SJCRH30 (cell line): ENCODE measurements at places on chromosomes 3 and 15.

- no peak for DNase-seq
Observed at GRCh38 chr3:100128565-100128964, 14.3 kb upstream of the FILIP1L start.

DNA sequence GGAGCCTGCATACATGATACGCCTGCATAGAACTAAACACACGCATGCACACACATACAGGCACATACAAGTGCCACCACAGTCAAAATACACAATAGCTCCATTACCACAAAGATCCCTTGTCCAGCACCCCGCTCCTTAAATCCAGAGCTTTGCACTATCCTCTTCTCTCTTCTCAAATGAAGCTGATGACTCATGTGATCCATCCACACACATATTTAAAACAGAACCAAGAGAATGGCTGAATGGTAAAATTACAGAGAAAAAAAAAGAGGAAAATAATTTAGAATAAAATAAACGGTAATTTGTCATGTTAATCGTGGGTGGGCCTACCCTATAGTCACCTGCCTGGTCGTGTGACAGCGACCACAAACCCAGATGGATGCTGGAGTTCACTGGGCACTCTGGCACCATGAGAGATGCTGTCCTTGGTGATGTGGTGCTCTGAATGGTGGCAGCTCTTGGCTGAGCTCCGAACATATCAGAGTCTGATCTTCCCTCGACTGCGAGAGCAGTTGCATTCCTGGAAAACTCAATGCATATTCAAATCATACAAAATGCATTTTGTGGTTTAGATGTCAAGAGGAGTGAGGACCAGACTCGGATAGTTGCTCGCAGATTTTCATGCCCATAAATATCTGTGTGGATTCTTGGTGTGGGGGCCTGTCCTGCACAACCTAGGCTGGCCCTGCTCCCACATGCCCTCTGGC is 8.9 kb downstream of the IQSEC1 start:
- DNase-seq: no peak

GRCh38 chr3:28972921-28973320 is 307.9 kb upstream of the RBMS3 start:
- DNase-seq: no peak

GRCh38 chr15:27690290-27690689 is 408.8 kb downstream of the OCA2 start:
- DNase-seq: no peak

DNA sequence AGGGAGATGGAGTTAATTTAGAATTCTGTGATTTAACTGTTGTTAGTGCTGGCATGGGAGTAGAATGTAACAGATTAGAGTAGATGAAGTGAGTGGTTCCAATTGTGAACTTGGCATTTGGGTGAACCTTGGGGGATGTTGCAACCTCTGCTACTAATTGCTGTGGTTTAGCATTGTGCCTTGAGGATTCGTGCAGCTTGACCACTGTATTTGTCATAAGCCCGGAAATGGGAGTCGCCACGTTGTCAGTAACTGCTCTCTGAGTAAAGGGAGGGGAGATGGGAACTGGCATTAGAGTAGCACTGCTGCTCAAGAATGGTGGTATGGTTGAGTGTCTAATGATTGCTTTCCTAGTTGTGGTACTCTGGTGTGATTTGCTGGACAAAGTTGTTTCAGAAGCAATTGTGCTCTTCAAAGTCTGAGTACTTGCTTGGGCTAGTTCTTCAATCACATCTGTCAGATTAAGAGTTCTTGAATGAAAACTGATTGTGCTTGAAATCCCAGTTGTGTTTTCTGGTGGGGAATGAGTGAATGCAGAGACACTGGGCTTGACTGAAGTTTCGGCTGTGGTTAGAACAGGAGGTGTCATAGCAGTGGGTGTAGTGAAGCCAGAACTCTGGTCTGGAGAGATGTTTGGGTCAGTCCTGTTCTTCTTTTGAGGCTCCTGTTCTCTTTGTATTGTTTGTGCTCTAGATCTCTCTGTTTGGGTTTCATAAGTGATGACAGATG is 15.4 kb downstream of the IGSF10 start:
- no peak for DNase-seq

- DNase-seq: no peak
Observed at GRCh38 chr15:27955087-27955486, 144.0 kb downstream of the OCA2 start.

GRCh38 chr3:15038306-15038705 is 26.8 kb downstream of the MRPS25 start:
- no peak for DNase-seq
